ENCODE measurements at places on chromosomes 2 and 18.

DNA sequence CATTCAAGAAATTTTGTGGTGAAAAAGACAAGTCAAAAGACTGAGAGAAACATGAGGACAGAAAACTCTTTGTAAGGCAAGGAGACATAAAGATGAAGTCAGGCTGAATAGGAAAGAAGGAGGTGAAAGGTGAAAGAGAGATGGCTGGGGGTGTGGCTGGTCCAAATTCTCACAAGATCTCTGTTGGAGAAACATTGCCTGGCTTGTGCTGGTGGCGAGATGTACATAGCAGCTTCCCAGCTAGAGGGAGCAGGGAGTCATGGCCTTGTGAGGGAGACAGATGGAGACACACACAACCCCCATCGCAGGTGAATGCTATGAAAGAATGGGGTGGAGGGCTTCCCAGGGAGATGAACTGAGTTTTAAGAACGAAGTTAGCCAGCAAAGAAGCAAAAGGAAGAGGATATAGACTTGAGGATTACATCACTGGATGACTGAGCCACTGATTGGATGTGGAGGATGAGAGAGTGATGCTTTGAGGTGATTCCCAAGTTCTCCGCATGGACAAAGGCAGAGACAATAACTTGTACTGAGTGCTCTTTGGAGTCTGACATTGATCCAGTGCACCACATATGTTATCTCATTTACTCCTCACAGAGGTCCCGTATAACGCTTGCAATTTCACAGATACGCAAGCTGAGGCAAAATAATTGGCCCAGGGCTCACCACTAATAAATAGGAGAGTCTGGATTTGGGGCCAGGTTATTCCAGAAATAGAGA is 3.7 kb upstream of the EMX1 start:
- no peak for DNase-seq

GRCh38 chr18:26556573-26556972 is 8.2 kb upstream of the KCTD1 start:
- DNase-seq, result no peak

- no peak for DNase-seq
These were observed 117.6 kb upstream of the HAAO start for GRCh38 chr2:42909966-42910365.

GRCh38 chr2:9997936-9998335 is 45.4 kb upstream of the KLF11 start:
- DNase-seq, result no peak

- DNase-seq, result no peak
These were observed 48.4 kb downstream of the TMEFF2 start for GRCh38 chr2:192146069-192147015.

GRCh38 chr2:38409156-38410102 is 32.4 kb upstream of the ATL2 start:
- DNase-seq, result no peak

DNA sequence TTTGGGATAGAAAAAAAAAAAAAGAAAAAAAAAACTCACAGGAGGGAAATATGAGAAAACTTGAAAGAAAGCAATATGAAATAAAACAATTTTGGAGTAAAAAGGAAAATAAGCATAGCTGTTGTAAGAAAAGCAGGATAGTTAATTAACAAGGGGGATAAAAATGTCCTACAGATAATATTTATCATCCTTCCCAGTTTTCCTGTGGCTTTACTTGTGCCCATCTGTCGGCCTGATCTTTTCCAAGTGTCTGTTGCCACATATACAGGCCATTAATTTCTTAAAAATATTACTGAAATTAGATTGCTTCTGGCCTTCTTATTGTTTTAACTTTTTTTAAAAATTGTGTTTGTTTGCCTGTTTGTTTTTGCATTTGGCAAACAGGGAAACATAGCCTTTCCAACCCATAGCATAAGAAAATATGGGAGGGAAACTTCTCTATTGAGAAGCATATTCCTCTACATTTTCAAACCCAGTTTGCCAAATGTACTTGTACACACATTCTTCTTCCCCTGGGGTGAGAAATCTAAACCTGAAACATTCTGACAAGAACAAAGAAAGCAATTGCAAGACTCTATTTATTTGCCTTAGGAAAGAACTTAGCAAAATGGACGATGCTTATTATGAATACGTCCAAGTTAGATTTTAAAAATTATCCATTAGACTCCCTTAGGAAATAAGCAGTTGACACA is 272.3 kb downstream of the CDH20 start:
- no peak for DNase-seq

- no peak for DNase-seq
These were observed 1004.4 kb upstream of the DDX18 start for GRCh38 chr2:116810071-116810470.

- peak; percentile 46 for DNase-seq
These were observed 88.4 kb downstream of the PMAIP1 start for GRCh38 chr18:59988098-59988706.

DNA sequence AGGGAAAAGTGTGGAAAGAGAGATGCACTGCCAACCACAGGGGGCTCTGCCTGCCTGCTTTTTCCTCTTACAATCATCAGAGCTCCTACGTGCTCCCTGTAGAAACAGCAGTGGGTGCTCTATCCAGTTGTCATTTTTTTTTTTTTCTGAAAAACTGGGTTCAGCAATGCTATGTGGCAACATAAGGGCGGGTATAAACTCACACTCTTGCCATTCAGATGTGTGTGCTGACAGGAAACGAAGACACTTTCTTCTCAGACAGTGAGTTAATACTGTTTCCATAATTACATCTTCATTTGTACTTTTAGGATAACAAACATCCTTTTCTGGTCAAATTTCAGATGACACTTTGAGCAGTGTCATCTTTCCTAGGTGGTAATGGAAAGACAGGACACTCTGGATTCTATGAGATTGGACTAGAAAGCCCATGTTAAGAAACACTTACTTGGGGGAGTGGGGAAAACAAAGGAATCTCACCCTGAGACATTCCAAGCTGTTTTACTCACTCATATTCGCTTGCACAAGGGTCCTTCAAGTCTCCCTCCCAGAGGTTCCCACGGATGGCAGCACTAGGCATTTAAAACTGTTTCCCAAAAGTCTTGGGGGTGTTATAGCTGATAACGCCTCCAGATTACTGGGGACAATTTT is 41.3 kb downstream of the CCDC93 start:
- no peak for DNase-seq

- DNase-seq, result no peak
These were observed 10.4 kb upstream of the UBE2F start for GRCh38 chr2:237956402-237956736.

DNA sequence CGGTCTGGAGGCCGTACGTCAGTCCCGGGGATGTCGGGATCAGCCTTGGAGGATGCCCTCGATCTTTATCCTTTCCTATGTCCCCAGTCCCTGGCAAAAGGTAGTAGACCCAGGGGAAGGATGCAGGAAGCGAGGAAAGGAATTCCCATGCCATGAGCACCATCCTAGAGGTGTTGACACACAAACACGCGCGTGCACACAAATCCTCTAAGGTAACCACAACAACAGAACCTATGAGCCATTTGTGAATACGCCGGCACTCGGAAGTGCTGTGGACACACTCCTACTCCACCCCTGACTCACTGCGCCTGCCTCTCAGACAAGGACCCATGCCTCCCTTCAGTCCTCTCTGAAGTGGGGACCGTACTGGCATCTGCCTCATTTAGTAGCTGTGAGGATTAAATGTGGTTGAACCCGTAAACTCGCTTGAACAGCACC is 11.3 kb upstream of the MLPH start:
- peak; percentile 74 for DNase-seq

DNA sequence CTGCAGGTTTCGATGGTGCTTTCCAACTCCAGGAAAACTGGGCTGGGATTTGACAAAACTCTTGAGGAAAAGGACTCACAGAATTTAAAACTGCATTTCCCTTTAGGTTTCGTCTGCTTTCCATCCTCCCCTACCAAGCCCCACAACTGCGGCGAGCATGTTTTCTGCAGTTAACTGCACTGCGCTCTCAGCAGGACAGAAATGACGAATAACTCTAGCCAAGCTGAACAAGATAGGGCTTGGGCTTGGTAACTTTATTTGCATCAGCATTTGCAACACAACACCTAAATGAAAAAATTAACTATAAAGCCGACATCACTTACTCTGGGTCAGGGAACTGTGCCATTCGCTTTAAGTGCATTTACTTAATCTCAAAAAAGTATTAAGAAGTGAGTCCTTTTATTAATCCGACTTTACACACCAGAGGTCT is 669 bp upstream of the PIKFYVE start:
- peak; percentile 54 for DNase-seq

- no peak for DNase-seq
These were observed 60.5 kb upstream of the ZNG1B start for GRCh38 chr2:113376913-113377445.

GRCh38 chr2:188515918-188516317 is 224.2 kb downstream of the GULP1 start:
- DNase-seq, result no peak

DNA sequence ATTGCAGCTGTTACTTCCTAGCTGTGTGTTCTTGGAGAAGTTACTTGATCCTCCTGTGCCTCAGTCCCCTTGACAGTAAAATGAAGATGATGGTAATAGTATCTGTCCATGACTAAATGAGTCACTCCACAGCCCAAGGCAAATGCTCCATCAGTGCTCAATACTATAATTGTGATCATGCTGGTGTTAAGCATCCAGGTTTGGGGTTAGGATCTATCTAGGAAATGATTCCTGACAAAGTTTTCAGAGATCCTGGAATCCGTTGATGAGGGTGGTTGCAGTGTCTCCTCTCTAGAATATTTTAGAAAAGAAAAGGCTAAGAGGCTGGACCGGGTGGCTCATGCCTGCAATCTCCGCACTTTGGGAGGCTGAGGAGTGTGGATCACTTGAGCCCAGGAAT is 2.7 kb upstream of the PRELID3A start:
- no peak for DNase-seq

DNA sequence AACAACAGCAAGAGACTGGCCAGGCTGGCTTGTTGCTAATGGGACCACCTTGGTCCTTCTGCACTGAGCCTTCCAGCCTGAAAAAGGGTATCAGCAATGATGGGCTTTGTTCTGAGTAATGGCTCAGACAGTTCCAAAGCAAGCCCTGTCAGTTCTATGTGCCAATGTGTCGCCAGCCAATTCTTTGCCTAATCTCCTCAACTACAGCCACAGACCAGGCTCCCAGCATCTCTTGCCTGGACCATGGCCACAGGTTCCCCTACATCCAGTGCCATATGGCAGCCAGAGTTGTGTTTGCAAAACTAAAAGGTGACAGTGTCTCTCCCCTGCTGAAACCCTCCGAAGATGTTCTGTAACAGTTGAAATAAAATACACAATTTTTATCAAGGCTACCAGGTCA is 61.5 kb upstream of the TMEM177 start:
- no peak for DNase-seq

- DNase-seq, result no peak
These were observed 113.7 kb upstream of the SRD5A2 start for GRCh38 chr2:31694444-31694843.

DNA sequence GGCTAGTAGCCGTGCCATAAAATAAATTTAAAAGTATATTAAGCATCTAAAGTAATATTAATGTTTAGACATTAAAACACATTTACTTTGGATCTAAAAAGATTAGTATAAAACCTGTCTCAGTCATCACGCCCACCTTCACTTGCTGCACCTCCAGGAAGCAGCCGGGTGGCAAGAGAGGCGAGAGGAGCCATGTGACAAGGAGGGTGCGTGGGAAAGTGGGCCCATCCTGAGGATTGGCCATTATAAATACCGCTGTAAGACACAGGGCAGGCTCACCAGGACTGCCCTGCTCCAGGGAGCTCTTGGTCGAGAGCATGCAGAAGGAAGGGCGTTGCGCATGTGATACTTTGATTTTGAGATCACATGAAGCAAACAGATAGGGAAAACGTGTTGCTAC is 34.4 kb upstream of the ALKAL2 start:
- DNase-seq, result no peak

GRCh38 chr2:213609570-213610170 is 325.4 kb downstream of the SPAG16 start:
- no peak for DNase-seq

Measured in stimulated activated CD4-positive, alpha-beta T cell treated with anti-CD3 and anti-CD28 coated beads, Interleukin-1b, Interleukin-23, amount 100 ng/mL, for 48 hours (primary cell).